ENCODE measurements at places on chromosomes 7 and 10. TPM values are rescaled to one million over a fixed set of nuclear protein-coding genes. Genes with fewer than 3 reads are reported as not detected.

DNA sequence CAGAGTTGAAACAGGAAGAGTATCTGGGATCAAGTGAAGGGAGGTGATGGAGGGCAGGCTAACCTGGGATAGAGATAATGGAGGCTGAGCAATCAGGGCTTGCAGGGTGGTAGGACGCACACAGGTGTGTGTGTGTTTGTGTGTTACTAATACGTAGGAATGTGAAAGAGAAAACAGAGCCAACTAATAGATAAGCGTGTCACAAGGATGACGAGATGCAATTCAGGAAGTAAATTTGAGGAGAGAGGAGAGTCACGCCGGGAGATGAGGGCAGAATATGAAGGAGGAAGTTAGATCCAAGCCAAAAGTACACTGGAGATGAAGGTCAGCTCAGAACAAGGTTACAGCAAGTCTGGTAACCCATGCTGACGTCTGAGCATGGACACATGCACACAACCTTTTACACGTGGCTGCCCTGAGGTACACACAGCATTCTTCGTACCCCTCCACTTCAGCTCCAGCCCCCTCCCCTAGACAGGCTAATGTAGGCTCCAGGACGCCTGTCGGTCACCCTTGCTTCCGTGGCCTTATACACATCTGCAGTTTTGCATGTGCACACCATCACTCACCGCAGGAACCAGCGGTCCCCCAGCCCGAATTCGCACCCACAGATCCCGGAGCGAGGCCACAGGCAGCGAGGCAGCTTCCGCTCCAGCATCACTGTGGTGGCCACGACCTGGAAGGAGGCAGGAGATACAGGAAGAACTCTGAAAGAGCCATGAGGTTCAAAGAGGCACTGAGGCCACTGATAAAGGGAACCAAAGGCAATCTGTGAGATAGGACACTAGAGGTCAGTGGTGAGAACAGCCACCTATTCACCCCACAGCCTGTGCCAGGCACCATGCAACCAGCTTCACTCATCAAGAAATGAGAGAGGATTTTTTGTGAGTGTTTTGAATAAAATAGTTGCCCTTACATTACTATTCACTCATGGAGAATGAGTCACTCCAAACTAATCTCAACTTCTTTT, 23.7 kb upstream of the TRPV6 start:
- DNase-seq = no peak

- DNase-seq = no peak
Measured at GRCh38 chr7:69211739-69212138, 386.5 kb upstream of the AUTS2 start.

DNA sequence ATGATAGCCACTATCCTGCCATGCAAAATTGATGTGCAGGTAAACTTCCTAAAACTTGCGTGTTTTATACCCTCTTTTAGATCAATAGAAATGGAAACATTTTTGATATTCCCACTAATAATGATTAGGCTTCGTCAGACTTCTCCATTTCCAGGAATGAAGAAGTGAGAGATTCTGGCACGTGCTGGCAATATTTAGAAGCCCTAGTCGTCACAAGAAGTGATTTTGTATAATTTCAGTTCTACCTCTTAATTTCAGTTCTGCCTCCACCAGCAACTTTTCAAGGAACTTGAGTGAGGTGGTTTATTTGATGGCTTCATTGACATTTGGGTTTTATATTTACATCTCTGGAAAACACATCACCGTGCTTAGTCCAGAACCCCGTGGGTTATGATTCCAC, 61.9 kb downstream of the MRC1 start:
- DNase-seq = no peak

- no peak for DNase-seq
Measured at GRCh38 chr10:104577861-104578521, 63.1 kb upstream of the SORCS3 start.

Gene LDB3
- 4.0 TPM for total RNA-seq

Gene DPCD
- total RNA-seq = 13.9 TPM

Gene OR9A2
- not detected for total RNA-seq
